ENCODE measurements at places on chromosomes 7 and 10.

DNA sequence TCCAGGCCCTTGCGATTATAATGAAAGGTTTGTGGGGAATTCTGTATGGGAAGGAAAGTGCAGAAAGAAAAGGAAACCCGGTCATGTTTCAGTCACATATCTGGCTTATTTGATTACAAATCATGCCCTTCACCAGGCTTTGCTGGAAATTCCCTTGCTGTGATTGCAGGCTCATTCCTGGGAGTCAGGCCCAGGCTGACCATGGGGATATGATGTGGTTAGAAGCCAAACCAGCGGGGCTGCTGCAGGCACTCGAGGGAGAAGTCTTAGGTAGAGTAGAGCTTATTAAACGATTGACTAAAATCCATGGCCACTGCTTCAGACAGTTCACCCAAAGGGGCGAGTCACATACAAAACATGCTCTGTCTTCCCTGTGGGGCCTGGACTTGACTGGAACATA lies 16.2 kb downstream of the PKD1L1 start:
- no peak for DNase-seq

DNA sequence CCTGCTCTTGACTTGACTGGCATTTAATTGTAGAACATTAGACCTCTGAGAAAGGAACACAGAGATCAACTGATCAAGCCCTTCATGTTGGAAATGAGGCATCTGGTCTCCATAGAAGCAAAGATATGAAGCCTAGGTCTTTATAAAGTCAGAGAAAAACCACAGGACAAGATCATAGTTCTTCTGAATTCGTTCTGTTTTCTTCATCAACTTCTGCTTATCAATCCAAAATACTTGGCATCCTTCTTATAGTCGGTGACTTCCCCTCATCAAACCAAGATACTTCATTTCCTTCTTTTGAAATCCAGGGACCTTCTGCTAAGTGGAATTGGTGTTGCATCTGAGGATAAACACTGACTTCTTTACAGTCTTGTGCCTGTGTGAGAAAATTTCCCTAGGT lies 77.1 kb upstream of the PRKCQ start:
- no peak for DNase-seq

DNA sequence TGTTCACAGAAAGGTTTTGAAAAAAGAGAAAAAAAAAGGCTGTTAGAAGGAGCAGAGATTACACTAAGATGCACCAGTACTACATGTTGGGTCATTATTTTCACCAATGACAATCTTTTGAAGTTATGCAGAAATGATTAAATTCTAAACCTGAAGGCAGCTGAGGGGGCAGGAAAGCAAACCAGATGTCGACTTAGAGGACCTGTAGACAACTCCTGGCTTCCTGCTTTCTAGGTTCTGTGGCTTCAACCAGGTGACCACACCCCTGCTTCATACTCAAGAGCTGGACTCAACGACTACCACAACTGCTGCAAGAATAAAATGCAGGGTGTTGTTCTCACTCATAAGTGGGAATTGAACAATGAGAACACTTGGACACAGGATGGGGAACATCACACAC lies 30.0 kb downstream of the MYOF start:
- DNase-seq: no peak

DNA sequence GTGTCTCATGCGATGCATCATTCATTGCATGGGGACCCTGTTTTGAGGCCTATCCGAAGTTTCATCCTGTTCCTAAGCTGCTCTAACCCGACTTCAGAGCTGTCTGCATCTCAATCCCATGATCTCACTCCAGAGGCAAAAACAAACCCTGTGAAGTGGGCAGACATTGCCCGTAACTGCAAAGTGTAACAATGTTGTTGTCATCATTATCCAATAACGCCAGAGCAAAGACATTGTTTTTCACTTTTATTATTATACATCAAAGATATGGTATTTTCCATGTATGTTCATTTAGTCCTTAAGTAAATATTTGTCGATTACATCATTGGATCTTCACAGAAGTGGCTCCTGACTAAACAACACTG lies 246.7 kb downstream of the KLF6 start:
- DNase-seq: no peak

GRCh38 chr7:8291397-8292141 lies 29.6 kb upstream of the ICA1 start:
- DNase-seq: no peak

GRCh38 chr7:116683786-116684185 lies 11.8 kb downstream of the MET start:
- DNase-seq: no peak

DNA sequence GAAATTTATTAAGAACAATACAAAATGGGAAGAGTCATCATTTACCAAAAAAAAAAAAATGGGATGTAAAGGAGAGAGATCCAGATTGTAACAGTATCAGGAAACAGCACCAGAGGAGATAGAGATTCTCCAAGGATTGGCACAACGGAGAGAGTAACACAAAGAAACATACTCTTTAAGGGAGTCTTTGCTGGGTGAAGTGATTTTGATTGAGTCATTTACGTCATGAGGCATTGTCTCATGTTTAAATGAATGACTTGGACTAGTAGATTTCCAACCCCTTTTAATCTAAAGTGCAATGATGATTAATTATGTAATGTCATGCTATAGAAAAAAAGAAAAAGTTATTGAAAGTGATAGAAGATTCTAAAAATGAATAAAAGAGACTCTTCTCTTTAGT lies 68.8 kb downstream of the ITGB8 start:
- DNase-seq: no peak

- DNase-seq: no peak
Measured at GRCh38 chr7:151011097-151011409, 13.2 kb downstream of the ATG9B start.

DNA sequence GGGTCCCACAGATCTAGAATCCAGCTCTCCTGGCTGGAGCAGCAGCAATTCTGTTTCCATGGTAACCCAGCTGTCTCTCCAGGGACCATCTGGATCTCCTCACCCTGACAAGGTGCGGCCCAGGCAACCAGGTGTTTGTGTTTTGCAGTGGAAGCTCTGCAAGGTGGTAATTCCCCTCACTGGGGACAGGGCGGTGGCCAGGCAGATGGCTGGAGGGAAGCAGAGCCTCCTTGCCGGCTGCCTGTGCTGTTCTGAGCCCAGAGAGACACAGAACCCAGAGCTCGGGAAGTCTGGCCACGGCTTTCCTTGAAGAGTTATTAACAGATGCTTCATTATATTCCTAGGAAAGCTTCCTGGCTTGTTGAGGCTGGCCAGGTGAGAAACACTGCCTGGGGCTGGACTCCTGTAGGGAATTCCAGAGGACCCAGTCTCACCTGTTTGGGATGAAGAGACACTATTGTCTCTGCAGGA lies 118.2 kb upstream of the PPIF start:
- no peak for DNase-seq

- DNase-seq: no peak
Measured at GRCh38 chr7:105098863-105099515, 85.0 kb downstream of the KMT2E start.

- DNase-seq: peak; percentile 50
Measured at GRCh38 chr10:37975401-37975991, 951 bp downstream of the ZNF25 start.

- no peak for DNase-seq
Measured at GRCh38 chr7:117146511-117146910, 176.3 kb downstream of the WNT2 start.

DNA sequence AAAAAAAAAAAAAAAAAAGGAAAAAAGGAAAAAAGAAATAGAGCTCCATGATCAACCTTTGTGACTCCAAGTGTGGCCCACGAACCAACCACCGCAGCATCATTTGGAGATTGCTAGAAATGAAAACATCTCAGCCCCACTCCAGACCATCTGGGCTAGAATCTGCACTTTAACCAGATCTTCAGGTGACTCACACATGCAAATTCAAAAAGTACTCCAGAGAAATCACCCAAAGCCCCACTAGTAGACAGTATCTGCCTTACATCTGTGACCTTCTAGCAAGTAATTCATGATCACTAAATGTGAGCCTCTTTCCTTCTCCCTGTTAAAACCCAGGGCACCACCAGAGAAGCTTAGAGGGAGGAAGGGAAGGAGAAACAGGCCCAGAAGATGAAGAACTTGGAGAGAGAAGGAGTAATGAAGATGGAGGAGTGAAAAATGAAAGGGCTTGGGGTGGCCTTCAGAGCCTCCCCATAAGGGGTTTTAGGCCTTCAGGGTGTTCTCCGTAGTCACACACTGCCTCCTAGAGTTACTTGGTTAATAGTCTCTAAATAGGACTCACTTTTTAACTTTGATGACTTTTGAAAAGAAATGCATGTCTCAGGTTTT lies 94.0 kb downstream of the SLC37A3 start:
- no peak for DNase-seq

DNA sequence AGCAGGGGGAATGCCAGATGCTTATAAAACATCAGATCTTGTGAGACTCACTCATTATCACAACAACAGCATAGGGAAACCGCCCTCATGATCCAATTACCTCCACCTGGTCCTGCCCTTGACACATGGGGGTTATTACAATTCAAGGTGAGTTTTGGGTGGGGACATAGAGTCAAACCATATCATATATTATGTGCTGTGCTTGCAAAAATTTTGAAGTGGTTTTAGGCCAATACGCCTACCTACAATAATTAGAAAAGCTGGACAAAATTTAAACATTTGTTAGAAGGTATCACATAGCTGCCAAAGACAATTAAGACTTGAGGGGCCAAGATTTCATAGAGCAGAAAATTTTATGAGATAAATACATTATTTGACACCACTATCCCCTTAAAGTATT lies 29.5 kb downstream of the NPSR1 start:
- DNase-seq: no peak

GRCh38 chr7:82021036-82021435 lies 251.2 kb upstream of the HGF start:
- DNase-seq: no peak

DNA sequence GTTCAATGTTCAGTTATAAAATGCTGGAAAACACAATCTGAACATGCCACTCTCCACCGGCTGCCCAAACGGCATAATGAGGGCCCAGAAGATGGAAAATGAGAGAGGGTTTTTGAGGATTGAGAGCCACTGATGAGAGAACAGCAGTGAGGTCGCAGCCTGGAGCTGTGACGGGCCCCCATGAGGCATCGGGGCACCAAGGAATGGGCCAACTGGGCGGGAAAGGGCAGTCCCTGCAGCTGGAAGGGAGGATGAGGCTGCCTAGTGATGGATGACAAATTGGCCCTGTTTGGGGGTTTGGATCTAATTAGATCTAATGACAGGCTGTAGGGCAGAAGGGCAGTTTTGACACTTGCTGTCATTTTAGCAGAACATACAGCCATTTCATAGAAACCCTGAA lies 39.1 kb downstream of the WNT2 start:
- DNase-seq: no peak

DNA sequence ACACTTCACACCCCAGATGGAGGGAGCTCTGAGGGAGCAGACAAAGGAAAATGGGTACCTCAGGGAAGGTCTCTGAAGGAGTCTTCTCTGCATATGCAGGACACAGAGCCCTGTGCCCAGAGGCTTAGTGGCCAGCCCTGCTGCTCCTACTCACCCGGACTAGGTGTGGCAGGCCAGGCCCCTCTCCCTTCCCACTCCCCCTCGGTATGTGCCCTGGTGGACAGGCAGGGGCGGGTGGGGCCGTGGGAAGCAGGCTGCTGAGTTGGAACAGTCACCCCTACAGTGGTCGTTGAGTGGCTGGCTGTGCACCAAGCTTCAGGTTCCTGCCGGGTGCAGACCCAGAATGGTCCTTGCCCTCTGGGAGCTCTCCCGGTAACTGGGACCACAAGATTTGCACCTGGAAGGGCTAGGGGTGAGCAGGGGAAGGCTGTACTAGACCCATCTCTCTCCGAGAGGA lies 68.6 kb downstream of the ZMIZ1 start:
- no peak for DNase-seq

DNA sequence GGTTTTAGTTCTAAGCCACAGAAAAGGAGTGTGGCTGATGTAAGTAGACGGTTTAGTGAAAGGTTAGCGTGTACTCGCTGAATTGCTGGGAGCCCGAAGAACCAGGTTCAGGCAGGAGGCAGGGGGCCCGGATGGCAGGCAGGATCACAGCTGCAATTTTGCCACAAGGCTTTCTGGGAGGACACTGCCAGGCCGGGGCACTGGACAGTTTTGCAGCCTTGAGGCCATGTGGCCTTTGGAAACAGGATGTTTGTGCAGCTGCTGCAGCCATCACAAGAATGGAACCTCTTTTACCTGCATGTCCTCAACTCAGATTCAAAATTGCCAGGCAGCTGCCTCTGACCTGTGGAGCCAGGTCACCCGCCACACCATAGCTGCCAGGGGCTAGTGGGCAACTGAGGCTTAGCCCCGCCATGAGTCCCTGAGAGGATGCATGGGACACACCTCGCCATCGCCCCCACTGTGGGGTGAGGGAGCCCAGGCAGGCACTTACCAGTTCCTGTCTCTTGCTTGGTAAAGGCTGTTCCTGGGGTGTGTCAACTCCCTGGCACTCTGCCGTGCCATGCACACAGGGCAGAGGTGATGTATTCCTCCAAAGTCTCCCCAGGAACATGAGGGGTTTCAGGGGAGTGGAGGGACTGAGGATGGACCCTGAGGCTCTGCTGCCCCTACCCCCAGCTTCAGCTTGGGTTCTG lies 188.6 kb downstream of the RPS24 start:
- no peak for DNase-seq

DNA sequence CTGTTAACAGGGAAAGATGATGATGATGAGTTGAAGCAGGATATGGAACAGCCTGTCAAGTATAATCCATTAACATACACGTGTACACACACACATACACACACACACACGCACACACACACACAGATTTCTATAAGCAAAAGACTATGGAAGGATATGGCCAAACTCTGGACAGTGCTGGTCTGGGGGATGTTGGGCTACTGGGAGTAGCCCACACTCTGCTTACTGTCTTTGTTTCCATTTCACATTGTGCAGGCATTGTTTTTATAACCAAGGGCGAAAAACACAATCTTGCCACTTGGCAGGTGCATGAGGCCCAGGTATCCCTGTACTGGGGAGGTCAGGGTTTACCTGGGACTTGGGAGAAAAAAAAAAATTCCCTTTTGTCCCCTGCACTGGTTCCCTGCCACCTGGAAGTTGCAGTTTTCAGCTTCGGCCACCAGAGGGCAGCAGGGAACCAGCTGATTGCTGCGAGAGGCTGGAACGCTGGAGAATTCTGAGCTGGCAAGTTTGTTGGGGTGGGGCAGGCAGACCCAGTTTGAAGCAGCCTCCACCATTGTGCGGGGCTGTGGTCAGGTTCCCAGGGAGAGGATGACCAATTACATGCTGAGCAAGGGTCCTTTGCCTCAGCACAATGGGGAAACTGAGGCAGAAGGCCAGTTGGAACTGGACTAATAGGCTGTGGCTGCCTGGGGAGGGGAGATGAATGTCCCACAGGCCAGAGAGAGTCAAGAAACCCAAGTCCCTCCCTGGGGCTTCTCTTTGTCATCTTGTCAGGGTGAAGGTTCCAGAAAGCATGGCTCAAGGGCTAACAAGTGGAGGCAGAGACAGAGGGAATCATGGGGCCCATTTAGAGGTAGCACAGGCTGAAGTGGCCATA lies 27.3 kb downstream of the PPIF start:
- peak; percentile 70 for DNase-seq
